ENCODE measurements at places on chromosomes 1 and 21.

GRCh38 chr1:44588551-44589210 lies 85.6 kb downstream of the TMEM53 start:
- DNase-seq, result no peak
- peaks cover 2% of the 10 kb centered on the region for H3K27me3 ChIP-seq
- H3K36me3 ChIP-seq, result no peaks in the 10 kb centered on the region
- no peak overlapping the region for H3K4me3 ChIP-seq
- H3K27ac ChIP-seq, result no peak overlapping the region

DNA sequence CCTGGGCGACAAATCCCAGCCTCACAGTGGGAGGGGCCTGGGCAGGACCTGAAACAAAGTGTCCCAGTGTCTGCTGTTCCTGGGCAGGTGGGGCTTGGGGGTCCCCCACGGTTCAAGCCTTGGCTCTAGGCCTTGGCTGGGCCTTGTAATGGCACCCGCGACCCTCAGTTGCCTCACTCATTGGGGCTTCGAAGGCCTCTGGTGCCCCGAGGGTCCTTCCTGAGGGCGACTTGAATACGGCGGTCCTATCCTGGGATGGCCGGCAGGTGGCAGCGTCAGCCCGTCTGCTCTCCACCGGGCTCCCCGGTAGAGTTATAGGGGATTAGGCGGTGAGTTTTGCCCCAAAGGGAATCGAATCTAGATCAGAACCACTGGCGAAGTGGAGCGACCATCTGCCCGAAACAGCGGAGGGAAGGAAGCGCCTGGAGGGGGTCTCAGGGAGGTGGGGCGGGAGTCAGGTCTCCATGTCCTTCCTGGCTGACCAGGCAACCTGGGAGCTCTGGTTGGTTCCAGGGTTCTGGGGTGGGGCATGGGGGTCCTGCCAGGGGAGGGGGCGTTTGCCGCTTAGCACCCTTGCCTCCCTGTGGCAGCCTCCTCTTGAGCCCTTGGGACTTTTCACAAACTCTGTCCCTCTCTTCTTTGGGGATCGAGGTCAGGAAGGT lies 2.1 kb upstream of the PEX10 start:
- peak overlapping the region; percentile 92 for H3K27ac ChIP-seq
- peaks cover 29% of the 10 kb centered on the region for H3K4me1 ChIP-seq
- DNase-seq, result peak; percentile 87
- no peaks in the 10 kb centered on the region for H3K27me3 ChIP-seq
- H3K36me3 ChIP-seq, result peaks cover 4% of the 10 kb centered on the region

GRCh38 chr1:77089756-77090155 lies 129.5 kb downstream of the PIGK start:
- H3K4me1 ChIP-seq, result no peaks in the 10 kb centered on the region
- H3K27me3 ChIP-seq, result no peaks in the 10 kb centered on the region
- H3K4me3 ChIP-seq, result no peak overlapping the region

GRCh38 chr1:221344693-221345092 lies 397.2 kb downstream of the DUSP10 start:
- no peak overlapping the region for H3K4me3 ChIP-seq
- peaks cover 4% of the 10 kb centered on the region for H3K27me3 ChIP-seq
- H3K4me1 ChIP-seq, result no peaks in the 10 kb centered on the region

GRCh38 chr1:81587426-81587825 lies 213.3 kb upstream of the ADGRL2 start:
- no peak overlapping the region for H3K27ac ChIP-seq
- no peaks in the 10 kb centered on the region for H3K36me3 ChIP-seq
- no peak for DNase-seq
- H3K27me3 ChIP-seq, result no peaks in the 10 kb centered on the region
- H3K4me1 ChIP-seq, result no peaks in the 10 kb centered on the region
- no peak overlapping the region for H3K4me3 ChIP-seq

DNA sequence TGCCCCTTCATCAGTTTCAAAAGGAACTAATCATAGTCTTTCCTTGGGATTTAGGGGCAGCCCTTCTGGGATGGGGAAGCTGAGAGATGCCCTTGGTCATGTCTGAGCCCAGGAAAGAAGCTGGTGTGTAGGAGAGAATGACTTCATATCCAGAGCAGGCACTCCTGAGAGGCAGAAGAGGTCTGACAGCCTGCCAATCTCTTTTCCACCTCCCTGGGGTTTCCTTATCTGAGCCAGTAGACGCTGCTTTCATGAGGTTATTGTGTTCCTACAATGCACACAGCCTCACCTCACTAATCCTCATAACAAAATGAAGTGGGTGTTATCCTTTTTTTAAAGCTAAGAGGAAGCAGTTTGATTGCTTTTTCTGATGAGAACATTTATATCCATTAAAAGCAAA lies 14.1 kb downstream of the ROR1 start:
- no peak overlapping the region for H3K27ac ChIP-seq
- DNase-seq, result no peak
- no peaks in the 10 kb centered on the region for H3K36me3 ChIP-seq
- no peak overlapping the region for H3K4me3 ChIP-seq
- H3K4me1 ChIP-seq, result no peaks in the 10 kb centered on the region

- peaks cover 25% of the 10 kb centered on the region for H3K27me3 ChIP-seq
- peak; percentile 73 for DNase-seq
- H3K27ac ChIP-seq, result peak within 1 kb of the TSS; percentile 61
Observed at GRCh38 chr1:1173793-1174415, at the start of gene TTLL10. TTLL10 (plus strand) TSS chr1:1173880; CDS start chr1:1179216, 5,336 bp downstream.

DNA sequence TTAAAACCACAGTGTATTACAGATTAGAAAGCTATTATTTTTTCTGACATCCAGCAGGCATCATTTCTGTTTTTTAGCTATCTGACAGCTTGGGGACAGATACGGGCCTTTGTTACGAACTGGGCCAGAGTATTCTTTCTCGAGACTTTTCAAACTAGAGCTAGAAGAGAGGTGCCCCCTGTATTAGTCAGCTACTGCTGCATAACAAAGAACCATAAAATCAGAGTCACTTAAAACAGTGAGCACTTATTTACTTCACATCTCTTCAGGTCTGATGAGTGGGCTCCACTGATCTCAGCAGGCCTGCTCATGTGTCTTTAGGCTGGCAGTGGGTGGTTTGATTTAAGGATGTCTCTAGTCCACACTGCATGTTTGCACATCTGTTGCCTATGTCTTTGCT lies 67.8 kb downstream of the BACH1 start:
- H3K27ac ChIP-seq, result no peak overlapping the region
- no peaks in the 10 kb centered on the region for H3K4me1 ChIP-seq
- H3K4me3 ChIP-seq, result no peak overlapping the region
- DNase-seq, result no peak
- peaks cover 7% of the 10 kb centered on the region for H3K36me3 ChIP-seq
- no peaks in the 10 kb centered on the region for H3K27me3 ChIP-seq

DNA sequence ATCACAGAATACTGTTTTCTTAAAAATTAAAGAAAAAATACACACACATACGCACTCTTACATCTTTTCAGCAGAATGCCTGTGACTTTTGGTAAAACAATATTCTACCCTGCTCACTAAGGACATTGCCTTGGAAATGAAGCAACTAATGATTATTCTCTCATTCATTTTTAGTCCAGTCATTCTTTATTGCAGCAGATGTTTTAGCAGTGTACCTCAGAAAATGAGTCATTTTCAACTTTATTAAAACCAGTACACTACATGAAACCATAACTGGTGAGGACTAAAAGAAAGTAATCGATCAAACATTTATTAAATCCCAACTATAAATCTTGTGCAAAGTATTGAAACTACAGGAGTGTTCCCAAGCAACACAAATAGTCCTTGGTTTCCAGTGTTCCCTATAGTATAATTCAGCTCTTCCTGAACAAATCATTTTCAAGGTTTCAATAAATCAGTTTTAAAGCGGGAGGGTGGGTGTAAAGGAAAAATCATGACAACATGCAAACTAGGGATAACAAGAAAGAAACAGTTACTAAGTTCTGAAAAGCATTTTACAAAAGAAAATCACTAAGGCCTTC lies 114.2 kb downstream of the ADGRL4 start:
- peaks cover 4% of the 10 kb centered on the region for H3K27me3 ChIP-seq
- H3K4me3 ChIP-seq, result no peak overlapping the region
- DNase-seq, result no peak

DNA sequence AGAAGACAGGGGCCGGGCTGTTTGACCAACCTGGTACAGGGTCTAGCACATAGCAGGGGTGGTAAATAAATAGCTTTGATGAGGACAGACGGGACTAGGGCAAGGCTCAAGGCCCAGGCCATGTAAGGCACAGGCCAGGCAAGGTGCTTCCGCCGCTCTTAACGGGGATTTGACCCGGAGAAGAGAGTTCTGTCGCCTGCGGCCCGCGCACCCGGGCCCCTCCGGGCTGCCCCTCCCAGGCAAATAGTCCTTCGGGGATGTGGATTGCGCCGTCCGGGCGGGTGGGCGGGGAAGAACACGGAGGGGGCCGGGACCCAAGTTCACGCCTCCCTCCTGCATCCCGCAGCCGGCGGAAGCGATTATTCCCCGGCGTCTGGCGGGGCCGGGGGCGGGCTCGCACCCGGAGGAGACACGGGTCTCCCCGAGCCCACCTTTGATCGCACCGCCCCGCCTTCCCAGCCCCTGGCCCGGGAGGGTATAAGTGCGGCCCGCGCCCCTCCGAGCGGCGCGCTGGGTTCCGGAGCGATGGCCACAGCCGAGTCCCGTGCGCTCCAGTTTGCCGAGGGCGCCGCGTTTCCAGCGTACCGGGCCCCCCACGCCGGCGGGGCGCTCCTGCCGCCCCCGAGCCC lies at the start of gene MIXL1:
Gene MIXL1 (plus strand): TSS at position 508 of the 629 bp plus-strand sequence. CDS start 18 bp downstream, at position 526.
- peak within 1 kb of the TSS; percentile 80 for H3K4me3 ChIP-seq
- peaks cover 3% of the 10 kb centered on the region for H3K36me3 ChIP-seq
- H3K27ac ChIP-seq, result no peak within 1 kb of the TSS
- H3K27me3 ChIP-seq, result peaks cover 35% of the 10 kb centered on the region
- DNase-seq, result no peak

DNA sequence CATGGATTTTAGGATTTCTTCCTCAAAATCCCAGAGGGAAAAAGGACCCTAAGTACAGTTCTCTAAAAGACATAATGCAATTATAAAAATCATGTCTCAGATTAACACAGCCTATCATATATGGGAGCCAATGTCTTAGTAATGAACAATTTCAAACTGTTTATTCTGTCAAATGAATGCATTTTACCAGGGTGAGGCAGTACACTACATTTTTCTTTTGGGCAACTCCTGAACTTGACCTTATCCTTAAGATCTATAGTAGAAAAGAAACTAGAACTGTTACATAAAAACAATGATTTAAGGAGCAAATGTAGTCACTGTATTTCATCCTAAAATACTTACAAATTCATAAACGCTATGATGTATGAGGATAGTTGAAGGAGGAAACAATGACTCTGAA lies 226.3 kb upstream of the B3GALT2 start:
- H3K4me3 ChIP-seq, result no peak overlapping the region
- peak overlapping the region; percentile 90 for H3K27ac ChIP-seq
- no peaks in the 10 kb centered on the region for H3K27me3 ChIP-seq

GRCh38 chr1:147591261-147591891 lies 50.1 kb downstream of the BCL9 start:
- DNase-seq, result no peak
- H3K4me1 ChIP-seq, result peaks cover 5% of the 10 kb centered on the region
- H3K27ac ChIP-seq, result no peak overlapping the region
- H3K4me3 ChIP-seq, result no peak overlapping the region
- H3K36me3 ChIP-seq, result no peaks in the 10 kb centered on the region

DNA sequence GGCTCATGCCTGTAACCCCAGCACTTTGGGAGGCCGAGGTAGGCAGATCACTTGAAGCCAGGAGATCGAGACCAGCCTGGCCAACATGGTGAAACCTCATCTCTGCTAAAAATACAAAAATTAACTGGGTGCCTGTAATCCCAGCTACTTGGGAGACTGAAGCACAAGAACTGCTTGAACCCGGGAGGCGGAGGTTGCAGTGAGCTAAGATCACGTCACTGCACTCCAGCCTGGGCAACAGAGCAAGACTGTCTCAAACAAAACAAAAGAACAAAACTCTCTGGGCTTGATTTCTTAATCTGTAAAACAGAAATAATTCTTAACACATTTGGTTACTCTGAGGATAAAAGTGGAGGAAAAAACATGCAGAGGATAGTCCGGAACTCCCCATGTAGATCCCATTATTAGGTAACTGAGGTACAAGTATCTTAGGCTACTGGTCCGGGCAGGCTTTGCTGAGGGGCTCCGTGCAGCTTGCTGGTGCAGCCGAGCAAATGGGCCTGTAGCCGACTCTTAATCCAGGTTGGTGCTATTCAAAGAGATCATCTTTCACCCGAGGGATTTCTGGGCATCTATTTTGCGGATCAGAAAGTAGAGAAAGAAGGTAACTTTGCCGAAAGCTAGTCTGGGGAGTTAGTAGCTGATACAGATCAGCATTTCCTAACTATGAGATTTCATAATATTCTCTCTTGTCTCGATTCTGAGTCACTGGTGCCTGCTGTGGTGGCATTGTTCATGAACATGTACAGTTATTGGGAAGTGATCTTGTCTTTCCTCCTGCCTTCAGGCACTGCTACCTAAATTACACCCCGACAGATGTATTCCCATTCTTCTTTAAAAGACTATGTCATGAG lies 56.8 kb downstream of the NFIA start:
- H3K36me3 ChIP-seq, result no peaks in the 10 kb centered on the region
- H3K27ac ChIP-seq, result no peak overlapping the region
- H3K4me3 ChIP-seq, result no peak overlapping the region
- no peaks in the 10 kb centered on the region for H3K4me1 ChIP-seq
- H3K27me3 ChIP-seq, result peaks cover 4% of the 10 kb centered on the region

DNA sequence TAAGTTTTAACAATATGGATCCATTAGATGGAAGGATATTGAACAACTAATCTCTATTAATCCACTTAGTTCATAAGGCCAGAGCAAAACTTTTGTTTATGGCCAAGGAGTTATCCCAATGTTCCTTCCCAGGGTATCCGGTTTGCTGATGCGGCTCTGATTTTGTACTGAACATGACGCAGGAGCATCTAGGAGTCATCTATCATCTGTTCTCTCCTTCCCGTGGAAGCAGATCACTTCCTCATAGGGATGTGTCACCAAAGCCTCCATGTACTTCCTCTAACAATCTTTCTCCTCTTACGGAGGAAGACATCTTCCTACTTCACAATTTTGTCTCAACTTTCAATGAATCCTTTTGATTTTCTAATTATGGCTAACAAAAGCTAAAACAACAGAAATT lies 206.6 kb downstream of the APP start:
- H3K4me1 ChIP-seq, result peaks cover 9% of the 10 kb centered on the region
- H3K4me3 ChIP-seq, result no peak overlapping the region
- DNase-seq, result no peak
- H3K27ac ChIP-seq, result no peak overlapping the region
- peaks cover 4% of the 10 kb centered on the region for H3K36me3 ChIP-seq

DNA sequence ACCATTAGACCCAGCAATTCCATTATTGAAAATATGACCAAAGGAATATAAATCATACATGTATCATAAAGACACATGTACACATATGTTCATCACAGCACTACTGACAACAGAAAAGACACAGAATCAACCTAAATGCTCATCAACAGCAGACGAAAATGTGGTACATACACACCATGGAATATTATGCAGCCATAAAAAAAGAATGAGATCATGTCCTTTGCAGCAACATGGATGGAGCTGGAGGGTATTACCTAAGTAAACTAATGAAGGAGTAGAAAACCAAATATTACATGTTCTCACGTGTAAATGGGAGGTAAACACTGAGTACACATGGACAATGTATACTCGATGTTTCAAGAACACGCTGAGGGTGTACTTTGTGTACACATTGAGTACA lies 15.9 kb downstream of the AKT3 start:
- no peak for DNase-seq
- H3K4me3 ChIP-seq, result no peak overlapping the region
- H3K27me3 ChIP-seq, result no peaks in the 10 kb centered on the region
- peaks cover 9% of the 10 kb centered on the region for H3K4me1 ChIP-seq
- no peak overlapping the region for H3K27ac ChIP-seq

- H3K27ac ChIP-seq, result peak overlapping the region; percentile 49
- H3K27me3 ChIP-seq, result peaks cover 29% of the 10 kb centered on the region
- H3K4me3 ChIP-seq, result no peak overlapping the region
- H3K4me1 ChIP-seq, result peaks cover 16% of the 10 kb centered on the region
- peaks cover 2% of the 10 kb centered on the region for H3K36me3 ChIP-seq
- no peak for DNase-seq
Observed at GRCh38 chr1:5394111-5394510, 598.1 kb downstream of the NPHP4 start.

Measured in activated naive CD8-positive, alpha-beta T cell treated with anti-CD3 and anti-CD28 coated beads, Interleukin-2, amount 10 ng/mL, durations not matched to agents 7 days and 5 days (primary cell).